GOT3 (cell line): ENCODE measurements at places on chromosomes 7 and 10.

DNA sequence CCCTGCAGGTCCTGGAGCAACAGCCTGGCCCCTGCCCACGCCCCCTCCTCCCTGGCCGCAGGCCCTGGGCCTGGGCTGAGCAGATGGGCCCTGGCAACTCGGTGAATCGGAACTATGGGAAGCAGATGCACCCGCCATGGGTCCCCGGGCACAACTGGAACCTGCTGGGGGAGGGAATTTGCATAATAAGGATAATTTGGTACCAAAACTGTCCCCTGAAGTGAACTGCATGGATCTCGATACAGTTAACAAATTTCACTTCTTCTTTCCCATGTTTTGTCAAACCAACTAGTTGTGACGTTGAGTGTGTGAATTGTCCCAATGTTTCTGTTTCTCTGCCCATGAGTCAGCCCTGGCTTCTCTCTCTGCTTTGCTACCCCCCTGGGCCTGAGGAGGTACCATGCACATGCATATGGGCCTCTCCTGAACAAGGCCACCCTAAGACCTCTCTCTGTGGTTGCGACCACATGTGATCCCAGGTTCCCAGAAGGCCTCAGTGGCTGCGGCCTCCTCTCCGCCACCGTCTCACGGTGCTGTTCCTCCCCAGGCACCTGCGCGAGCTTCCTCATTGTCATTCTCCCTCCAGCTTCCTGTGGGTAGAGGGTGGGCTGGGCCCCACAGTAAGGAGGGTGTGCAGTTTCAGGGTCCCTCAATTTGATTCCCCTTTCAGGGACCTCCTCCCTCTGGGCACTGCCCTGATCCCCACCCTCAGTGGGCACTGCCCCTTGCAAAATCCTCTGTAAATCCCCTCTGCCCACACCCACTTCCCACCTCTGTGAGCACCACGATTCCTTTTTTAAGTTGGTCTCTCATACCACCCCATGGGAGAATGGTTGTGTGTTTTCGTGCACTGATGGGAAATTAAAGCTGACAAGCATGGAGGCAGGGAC lies 40.0 kb downstream of the FIGNL1 start:
- DNase-seq = no peak

DNA sequence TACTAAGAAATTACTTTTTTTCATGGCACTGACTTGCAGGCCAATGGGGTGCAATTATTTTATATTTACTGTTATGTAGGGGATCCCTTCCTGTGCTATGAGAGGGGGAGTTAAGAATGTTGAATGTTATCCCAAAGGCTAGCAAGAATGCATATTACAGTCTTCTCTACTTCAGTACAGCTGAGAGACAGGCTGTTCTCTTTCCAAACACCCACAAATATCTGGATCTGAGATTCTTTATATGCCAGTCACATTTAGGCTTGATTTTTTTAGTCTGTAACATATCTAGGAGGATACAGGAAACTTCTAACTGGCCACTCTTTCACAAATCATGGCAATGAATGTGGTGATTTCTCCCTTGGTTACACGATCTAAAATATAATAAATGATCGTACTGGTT lies 266.4 kb upstream of the FZD8 start:
- DNase-seq = no peak

DNA sequence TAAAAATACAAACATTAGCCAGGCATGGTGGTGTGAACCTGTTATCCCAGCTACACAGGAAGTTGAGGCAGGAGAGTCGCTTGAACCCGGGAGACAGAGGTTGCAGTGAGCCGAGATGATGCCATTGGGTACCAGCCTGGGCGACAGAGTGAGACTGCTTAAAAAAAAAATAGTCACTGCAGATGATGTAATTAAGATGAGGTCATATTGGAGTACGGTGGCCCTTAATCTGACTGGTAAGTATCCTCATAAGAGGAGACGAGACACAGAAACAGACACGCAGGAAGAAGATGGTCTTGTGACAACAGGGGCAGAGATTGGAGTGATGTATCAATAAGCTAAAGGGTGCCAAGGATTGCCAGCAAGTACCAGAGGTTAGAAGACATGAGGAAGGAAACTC lies 156.0 kb downstream of the FAM107B start:
- no peak for DNase-seq

- no peak for DNase-seq
Observed at GRCh38 chr10:126392469-126392868, 4.2 kb upstream of the ADAM12 start.

- no peak for DNase-seq
Observed at GRCh38 chr10:97643441-97643985, 3.0 kb downstream of the PI4K2A start.

DNA sequence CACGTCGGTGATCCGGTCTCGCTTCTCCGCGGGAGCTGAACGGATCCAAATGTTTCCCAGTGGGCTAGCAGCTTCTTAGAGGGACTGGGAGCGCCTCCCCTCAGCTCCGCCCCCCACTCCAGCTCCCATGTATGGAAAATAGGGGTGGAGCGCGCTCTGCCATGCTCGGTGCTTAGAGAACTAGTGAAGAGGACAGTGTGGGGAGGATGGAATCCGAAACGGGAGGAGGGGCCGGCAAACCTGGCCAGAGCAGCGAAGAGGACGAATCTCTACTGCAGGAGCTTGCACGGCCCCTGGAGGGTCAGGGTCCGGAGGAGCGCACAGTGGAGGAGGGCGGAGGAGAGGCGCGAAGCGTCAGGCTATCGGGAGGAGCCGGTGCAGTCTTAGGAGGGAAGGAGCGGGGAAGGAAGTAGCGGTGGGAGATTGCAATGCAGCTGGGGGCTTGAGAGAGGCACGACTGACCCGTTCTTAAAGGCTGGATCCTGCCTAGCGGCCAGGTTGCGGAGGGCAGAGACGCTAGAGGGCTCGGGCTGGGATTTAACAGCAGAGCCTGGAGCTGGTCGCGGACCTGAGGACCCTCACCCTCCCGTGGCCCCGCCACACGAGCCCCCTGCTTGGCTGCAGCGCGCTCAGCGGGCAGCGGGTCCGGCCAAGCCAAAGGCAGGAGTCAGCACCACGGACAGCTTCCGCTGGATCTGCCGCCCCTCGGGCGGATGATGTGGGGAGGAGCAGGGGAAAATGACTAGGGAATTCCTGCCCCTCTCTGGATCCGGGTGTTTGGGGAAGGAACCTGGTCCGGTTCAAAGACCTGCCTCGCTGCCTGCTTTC lies at the start of gene PRLHR:
Gene PRLHR, minus strand, starts transcription at position 51 of the 828 bp plus-strand sequence. CDS start 404 bp downstream, outside the sequence.
- no peak for DNase-seq

- DNase-seq = no peak
Observed at GRCh38 chr7:25803117-25803887, 348.7 kb upstream of the NFE2L3 start.

GRCh38 chr10:11049806-11050205 lies 32.1 kb downstream of the CELF2 start:
- DNase-seq = no peak

GRCh38 chr10:47053081-47053798 lies 142.0 kb downstream of the PTPN20 start:
- DNase-seq = no peak

DNA sequence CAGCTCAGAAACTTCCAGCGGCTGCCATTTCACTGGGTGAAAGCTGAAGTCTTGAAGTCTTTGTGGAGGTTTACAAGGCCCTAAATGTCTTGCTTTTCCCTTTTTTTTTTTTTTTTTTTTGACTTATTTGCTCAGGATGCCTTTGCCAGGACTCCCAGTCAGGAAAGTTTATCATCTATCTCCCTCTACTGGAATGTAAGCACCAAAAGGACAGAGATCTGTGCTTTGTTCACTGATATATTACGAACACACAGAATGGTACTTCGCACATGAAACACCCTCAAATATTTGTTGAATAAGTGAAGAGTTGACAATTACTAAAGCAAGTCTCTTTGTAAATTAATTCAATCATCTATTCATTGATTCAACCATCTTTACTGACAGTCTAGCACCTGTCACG lies 23.2 kb downstream of the ABCB4 start:
- no peak for DNase-seq

DNA sequence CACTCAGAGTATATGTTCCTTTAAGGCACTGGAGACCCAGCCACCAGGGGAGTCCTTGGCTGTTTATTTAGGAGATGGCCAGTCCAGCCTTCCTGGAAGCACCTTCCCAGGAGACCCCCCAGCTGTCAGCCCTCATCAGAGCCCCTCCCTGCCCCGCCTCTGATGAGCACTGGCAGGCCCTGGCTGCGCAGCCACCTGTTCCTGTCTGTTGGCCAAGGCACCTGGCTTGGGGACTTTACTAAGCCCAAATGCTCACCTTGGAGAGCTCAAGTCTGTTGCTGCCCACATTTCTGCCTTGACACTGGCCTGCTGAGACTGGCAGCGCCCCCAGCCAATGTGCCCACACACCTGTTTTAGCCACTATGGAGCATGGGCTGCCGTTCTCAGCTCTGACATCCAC lies 124.7 kb downstream of the ELMO1 start:
- DNase-seq = no peak

DNA sequence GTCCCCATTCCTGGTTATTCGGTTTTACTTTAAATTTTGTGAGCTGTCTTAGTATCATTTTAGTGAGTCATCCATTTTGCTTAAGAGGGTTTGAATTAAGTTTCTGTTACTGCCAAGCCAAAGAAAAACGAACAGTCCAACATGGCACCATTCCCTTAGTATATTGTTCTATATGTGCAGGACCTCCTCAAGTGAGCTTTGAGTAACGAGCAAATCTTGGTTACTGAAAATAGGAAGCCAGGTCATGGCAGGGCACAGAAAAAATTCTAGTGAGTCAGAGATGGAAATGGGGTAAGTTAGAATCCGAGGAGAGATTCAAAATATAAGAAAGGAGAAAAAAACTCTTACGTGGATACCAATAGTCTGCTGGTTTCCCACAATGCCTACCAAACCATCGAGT lies 292.9 kb downstream of the BAMBI start:
- no peak for DNase-seq

DNA sequence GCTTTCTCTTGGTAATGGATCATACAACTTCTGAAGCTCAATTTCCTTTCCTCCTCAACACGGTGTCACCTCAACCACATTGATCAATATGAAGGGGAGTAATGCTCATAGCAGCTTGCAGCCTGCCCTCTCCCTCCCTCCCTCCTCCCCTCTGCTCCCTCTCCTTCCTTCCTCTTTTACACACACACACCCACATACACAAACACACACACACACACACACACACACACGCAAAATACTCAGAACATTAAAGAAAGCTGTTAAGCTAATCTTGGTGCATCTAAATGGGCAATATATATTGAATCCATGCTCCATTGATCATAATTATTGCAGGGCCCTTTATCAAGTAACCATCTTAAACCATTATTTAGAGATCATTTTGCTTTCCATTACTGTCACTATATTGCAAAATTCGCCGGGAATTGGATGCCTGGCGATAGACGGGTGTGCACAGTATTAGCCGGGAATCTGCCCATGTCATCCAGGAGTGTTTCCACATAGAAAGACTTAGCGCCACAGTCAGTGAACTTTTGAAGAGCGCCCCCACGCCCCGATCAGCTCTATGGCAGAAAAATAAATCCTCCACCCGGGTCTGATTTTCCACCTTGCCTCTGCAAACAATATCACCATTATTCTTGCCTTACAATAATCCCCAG lies 122.0 kb downstream of the PRLHR start:
- no peak for DNase-seq

- DNase-seq = no peak
Observed at GRCh38 chr10:131641231-131641630, 259.6 kb upstream of the PPP2R2D start.
